ENCODE measurements at places on chromosomes 16 and 17.

- DNase-seq = no peak
Measured at GRCh38 chr16:20940871-20941635, 40.5 kb downstream of the LYRM1 start.

DNA sequence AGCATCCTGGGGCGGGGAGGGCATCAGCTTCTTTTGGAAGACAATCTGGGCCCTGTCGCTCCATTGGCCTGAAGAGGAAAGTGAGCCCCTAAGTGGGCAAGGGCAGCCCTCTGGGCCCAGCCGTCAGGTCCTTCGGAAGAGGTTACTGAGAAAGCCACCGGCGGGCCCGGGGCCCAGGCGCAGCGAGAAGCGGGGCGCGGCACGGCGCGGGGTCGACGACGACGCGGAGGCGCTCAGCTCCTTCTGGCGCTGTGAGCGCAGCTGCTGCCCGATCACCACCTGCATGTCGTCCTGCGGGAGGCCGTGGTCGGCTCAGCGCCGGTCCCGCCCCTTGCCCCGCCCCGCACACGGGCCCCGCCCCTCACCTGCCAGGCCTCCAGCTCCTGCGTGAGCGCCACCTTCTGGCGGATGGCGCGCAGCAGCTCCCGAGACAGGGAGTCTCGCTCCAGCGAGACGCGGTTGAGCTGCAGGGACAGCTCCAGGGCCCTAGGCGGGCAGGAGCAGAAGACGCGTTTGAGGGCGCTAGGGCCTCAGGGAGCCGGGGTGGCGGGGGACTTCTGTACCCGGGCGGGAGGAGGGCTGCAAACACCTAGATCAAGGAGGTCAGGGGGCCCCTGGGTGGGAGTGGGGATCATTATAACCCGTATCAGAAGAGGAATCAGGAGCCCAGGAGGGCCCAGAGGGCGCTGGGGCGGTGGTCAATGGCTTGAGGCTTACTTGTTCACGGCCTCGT lies 4.3 kb downstream of the THOC6 start:
- no peak for DNase-seq

GRCh38 chr17:60510031-60510430 lies 16.0 kb downstream of the APPBP2 start:
- no peak for DNase-seq

DNA sequence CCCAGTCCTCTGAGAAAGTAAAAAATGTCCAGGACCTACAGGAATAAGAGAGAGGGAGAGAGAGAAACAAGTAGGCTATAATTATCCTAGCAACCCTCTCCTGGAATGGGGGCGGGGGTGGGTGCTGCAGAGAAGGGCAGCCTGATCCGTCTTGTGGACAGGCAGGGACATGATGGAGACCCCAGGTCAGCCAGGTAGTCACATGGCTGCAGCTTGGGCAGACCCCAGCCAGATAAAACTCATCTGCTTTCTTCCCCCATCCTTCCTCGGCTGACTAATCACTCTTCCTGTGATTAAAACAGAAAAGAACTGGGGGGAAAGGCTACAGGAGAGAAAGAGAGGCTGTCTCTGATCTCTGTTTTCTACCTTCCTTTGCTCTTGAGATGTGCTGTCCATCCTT lies 32.6 kb downstream of the COPZ2 start:
- no peak for DNase-seq

GRCh38 chr16:88941913-88942909 lies 34.8 kb downstream of the CBFA2T3 start:
- no peak for DNase-seq

DNA sequence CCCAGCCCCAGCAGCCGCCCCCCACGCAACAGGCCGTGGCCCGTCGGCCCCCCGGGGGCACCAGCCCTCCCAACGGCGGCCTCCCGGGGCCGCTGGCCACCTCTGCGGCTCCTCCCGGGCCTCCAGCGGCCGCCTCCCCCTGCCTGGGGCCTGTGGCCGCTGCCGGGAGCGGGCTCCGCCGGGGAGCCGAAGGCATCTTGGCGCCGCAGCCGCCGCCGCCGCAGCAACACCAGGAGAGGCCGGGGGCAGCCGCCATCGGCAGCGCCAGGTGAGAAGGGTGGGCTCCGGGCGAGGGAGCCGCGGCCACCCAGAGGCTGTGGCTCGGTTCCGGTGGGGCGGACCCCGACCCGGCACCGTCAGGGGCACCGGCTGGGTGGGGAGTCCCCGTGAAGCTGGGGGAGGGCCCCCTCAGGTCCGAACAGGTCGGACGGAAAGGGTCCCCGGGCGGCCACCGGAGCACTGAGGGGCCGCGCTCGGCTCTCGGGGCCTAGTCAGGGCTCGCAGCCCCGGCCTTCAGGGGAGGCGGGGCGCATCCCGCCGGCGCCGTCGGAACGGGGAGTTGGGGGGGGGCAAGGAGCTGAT lies 583 bp downstream of the ATXN2L start:
- no peak for DNase-seq

DNA sequence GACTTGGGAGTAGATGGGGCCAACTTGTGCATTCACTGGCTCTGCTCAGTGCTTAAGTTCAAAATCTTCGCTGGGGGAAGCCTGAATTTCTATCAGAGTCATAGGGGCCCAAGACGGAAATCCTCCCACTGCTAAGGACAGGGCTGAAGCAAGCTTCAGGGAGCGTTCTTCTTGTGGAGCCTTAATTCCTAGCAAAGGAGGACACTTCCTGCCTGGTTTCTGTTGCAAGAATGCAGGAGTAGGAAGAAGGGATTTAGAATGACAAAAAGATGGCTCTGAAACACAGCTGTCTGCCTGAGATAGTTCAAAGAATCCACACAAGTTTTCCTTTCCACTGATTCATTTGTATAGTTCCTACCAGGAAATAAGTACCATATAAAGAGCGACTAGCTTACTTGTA lies 26.4 kb downstream of the PSME3IP1 start:
- no peak for DNase-seq

- DNase-seq = no peak
Measured at GRCh38 chr16:75620326-75621169, 2.5 kb downstream of the ADAT1 start.

GRCh38 chr16:11411059-11411550 lies 65.8 kb downstream of the RMI2 start:
- DNase-seq = no peak

DNA sequence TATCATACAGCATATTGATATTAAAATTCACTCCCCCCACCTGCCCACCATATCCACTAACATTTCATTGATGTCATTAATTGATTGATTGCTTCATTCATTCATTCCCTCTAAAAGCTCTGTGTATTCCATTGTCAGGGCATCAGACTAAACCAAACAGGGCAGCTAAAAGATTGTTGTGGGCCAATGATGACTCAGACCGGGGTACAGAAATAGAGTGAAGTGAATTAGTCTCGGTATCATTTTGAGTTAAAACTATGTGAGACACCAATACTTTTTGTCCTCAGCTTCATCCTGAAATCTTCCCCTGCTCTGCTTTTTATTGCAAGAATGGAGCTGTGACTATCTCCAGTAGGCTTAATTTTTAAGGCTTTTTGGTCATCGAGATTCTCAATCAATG lies 868.3 kb downstream of the CDH11 start:
- no peak for DNase-seq

DNA sequence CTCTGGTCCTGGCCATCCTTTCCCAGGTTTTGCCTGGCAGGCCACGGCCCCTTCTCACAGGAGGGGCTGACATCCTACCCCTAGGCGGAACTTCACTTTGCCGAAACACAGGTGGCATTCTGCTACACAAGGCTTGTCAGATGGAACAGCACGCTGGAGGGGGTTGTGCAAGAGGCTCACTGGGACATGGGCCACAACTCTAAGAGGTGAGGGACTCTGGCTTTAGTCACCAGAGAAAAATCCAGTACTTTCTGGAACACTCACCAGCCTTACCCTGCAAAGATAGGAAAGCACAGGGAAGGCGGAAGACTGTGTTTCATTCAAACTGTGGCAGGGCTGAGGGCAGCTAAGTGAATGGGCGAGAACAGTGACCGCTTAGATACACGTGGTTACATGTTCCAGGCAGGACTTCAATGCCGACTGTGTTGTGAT lies 18.3 kb downstream of the CDC42EP4 start:
- DNase-seq = peak; percentile 65

- no peak for DNase-seq
Measured at GRCh38 chr17:3978421-3979289, 14.4 kb upstream of the ATP2A3 start.

GRCh38 chr16:29290631-29291247 lies 115.8 kb downstream of the NPIPB11 start:
- DNase-seq = peak; percentile 89

DNA sequence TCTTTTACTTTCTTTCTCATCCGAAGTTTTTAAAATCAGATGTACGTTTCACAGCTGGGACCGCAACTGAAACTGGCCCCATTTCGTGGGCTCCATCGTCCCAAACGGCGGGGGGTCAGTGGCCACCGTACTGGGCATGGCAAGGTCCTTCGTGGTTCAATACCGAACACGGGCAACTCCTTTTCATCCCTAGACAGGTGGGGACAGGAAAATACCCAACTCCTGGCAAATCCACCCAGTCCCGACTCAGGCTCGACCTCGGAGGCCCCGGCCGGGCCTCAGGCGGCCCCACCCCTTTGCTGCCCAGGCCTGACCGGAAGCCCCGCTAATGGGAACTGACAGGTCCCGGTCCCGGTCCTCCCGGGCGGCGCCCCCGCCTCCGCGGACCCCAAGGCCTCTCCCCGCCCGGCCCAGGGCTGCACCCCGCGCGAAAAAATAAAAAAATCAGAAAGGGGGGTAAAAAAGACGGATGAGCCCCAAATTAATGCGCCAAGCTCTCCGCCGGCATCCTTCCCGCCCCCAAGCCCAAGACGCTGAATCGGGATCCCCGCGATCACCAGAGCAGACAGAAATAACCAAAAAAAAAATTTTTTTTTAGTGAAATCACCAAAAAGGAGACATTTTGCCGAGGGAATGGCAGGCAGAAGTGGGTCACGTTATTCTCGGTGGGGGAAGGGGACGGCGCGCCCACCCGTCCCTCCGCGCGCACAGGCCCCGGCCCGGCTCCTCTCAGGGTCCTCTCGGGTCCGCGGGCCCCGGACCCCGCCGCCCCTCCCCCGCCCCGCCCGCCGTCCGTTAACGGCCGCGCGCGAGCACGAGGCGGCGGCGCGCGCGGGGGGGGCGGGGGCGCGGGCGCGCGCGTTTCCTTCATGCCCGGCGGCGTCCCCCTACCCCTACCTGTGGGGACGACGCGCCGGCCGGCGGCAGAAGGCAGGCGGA lies 562 bp downstream of the ZC3H7A start:
- DNase-seq = no peak

All from thoracic aorta (tissue), 2 donors.